Amniotic epithelial cell (primary cell): ENCODE measurements at places on chromosomes 6 and 20.
A peak's percentile ranks its signal among the peaks of the same experiment; 100 is the strongest.

GRCh38 chr6:63600136-63600535 is 27.9 kb downstream of the LOC128125822 start:
- DNase-seq, result no peak

GRCh38 chr20:34061695-34062094 is 50.3 kb downstream of the EIF2S2 start:
- DNase-seq, result no peak

DNA sequence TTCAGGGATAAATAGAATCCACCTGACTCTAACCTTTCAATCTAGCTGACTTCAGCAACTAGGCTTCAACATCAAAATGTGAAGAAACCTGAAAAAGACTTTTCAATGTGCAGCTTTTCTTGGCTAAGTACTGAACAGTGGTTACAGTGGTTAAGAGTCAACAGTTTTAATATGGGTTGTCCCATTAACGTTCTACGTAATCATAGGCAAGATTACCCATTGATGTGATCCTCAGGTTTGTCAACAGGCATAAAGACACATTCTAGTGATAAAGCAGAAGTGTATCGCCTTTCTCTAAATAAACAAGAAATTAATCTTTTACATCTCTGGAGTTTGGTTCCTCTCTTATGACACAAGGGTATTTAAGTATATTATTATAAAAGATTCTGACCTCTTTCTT is 154.1 kb upstream of the RUNX2 start:
- no peak for DNase-seq

DNA sequence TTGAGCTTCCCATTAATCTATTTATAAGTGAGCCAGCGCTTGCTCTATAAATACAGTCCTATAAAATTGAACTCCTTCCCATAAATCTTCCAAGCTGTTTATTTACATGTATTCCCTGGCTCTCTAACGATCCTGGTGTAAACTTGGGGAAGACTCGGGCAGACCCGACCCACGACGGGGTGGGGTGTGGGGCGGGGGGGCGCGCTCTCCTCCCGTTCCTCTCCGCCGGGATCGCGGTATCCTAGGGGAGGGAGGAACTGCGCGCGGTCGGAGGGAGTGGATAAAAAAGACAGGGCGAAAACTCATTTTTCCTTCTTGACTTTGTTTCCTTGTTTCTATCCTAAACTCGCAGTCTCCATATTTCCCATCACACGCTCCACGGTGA is 31.1 kb downstream of the TFAP2B start:
- DNase-seq, result no peak

DNA sequence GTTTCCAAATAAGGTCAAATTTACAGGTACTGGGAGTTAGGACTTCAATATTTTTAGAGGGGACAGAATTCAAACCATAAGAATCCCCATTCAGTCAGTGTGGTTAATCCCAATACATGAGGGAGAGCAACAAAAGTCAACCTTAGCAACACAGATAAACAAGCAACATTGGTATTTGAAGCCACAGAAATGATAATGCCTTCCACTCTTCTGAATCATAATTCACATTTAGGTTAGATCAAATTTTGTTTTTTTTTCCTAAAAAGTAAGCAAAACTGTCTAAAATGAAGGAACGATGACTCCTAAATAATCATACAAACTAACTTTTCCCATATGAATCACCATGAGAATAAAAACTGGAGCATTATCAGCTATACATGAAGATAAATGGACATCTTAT is 246.0 kb upstream of the TENT5A start:
- peak; percentile 79 for DNase-seq

GRCh38 chr6:154733626-154734382 is 588 bp downstream of the SCAF8 start:
- DNase-seq, result peak; percentile 98

DNA sequence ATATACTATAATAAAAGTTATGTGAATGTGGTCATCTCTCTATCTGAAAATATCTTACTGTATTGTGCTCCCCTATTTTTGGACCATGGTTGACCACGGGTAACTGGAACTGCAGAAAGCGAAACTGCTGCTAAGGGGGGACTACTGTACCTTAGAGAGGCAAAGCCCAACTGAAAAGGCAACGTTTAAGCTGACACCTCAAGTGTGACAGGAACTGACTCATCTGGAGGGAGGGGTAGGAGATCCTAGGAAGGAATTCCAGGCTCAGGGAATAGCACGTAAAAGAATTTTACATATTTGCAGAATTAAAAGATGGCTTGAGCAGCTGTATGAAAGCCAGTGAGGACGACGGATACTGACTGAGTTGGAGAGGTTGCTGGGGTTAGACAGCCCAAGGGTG is 34.8 kb downstream of the ELOVL2 start:
- DNase-seq, result peak; percentile 44

DNA sequence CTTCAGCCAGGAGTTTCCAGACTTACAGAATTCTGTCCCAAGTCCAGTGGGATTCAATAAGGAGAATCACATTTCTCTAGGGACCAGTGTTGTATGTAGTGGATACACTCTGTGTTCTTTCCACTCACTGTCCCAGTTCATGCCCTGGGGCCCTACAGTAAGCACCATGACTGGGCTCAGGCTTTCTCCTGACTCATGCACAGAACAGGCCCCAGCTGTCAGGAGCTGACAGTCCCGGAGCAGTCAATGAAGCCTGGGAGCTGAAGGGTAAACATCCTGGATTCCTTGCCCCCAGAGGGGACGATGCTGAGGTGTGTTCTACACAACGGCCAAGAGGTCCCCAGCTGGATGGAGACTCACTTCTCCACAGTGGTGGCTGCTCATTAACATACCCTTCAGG is 40.2 kb upstream of the LRFN2 start:
- DNase-seq, result no peak

DNA sequence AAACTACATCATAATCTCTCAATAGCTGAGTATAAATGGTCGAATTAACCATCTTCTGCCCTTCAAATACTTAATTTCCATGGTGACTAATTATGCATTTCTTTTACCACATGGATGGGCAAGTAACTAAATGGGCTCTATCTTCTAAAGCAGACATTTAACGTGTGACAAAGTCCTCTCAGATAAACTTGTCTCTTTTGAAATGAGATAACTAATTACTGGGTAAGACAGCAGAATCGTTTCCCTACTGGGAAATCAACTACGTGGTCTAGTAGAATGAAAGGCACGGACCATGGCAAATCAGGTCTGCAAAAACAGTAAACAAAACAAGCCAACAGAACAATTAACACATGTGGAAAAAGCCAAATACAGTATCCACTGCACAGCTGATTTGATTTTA is 137.7 kb downstream of the BACH2 start:
- DNase-seq, result no peak

DNA sequence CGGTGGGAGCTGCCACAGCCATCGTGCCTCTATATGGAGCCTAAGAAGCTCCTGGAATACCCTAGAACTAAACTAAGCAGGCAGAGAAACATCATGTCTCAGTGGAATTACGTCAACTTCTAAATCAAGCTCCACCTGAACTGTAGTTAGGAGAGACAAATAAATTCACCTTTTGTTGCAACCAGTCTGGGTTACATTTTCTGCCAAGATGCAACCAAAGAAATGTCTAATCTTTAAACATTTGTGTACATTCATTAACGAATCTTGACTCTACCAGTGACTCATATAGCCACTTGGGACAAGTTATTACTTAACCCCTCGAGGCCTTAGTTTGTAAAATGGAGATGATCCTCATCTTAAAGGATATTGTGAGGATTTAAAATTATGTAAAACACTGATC is 8.9 kb downstream of the PTPRK start:
- peak; percentile 40 for DNase-seq

DNA sequence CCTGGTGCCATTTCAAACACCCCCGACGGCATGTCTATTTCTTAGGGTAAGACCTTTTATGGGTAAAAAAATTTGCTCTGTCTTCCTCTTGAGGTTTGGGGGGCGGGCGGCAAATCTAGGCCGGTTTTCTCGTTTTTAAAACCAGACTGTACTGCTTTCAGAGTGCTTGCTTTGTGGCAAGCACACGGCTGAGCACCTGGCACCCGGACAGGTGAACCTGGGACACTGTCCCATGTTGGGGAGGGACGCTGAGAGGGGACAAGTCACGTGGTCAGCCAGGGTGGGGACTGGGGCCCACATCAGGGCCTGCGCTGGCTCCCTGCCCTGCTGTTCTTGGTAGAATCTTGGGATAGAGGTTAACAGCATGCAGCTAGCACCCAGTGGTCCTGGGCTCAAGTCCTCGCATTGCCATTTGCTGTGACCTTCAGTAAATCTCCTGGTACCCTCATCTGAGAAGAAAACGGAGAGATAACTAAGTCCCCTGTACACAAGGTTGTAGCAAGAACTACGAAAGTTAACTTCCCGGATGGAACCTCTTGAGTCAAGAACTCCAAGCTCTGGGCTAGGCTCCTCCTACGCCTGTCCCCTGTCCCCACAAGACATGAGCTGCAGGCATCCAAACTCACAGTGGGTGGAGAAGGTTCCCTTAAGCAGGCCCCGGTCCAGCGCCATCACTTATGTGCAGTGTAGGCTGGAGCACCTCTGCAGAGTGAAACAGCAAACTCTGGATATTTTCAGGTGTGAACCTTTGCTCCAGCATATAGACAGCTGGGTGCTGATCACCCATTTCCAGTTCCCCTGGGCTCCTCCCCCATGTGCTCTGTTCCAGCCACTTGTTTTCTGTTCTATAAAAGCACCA is 41.7 kb downstream of the PMEPA1 start:
- no peak for DNase-seq

GRCh38 chr6:76701610-76702009 is 629.1 kb upstream of the IMPG1 start:
- DNase-seq, result no peak
